ENCODE measurements at places on chromosomes 5 and 9.
A peak's percentile ranks its signal among the peaks of the same experiment; 100 is the strongest.

DNA sequence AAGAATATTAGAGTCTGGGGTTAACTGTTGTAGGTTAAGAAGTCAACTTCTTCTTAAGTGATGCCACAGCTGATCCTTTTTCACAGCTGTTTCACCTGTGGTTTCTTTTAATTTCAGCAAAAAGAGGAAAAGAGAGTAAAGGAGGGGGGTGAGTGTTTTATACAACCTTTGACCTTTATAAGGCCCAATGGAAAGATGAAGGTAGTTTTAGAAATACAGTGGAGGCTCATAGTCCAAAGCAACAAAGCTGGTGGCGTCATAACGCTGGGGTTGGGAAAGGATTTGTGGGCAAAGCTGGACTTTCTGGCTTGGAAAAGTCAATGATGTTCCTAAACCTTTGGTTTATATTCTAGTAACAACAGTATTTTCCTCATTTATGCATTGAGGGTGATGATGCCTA lies 49.5 kb downstream of the RCL1 start:
- no peak for DNase-seq

- no peak for DNase-seq
Measured at GRCh38 chr9:82570226-82570625, 492.7 kb downstream of the RASEF start.

GRCh38 chr5:98454407-98454806 lies 319.1 kb upstream of the RGMB start:
- no peak for DNase-seq

DNA sequence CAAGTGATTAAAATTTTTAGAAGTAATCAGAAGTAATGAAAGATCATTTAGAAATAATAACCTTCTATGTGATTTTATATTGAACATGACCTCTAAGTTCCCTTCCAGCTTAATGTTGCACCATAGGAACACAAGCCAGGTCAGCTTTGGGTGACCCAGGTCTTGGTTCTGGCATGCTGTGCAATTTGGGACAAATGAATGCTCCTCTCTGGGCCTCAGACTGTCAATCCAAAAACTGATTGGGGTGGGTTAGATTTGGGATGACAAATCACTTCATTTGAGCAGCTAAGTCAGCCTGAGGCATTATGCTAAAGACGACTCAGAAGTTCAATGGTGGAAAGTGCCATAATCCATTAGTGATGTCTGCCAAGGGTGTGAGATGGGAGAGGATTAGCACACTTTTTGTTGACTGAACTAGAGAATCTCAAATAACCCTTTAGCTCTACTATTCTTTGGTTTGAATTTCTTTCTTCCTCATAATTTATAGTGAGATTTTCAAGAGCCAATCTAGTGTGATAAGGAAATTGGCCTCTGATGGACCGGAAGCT lies 60.7 kb upstream of the BOD1 start:
- no peak for DNase-seq

GRCh38 chr9:83639266-83639665 lies 16.3 kb downstream of the IDNK start:
- no peak for DNase-seq

- DNase-seq, result no peak
Measured at GRCh38 chr9:113622600-113623400, 159.3 kb downstream of the RGS3 start.

DNA sequence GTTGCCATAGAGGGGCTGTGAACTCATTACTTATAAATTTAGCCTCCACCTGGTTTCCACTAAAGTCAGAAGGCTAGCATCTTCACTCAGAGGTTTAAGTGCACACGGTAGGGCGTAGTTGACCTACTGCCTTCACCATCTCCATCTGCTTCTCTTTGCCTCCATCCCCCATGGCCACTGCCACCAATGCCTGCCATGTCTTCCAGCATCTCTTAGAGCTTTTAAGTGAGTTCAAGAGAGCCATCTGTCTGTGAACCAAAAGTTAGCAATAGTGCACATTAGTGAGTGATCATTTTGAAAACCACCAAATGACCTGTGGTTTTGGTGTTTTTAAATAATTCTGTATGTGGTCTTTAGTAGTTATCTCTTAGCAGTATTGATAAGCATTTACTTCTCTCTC lies 102.0 kb downstream of the DMRTA1 start:
- DNase-seq, result no peak

DNA sequence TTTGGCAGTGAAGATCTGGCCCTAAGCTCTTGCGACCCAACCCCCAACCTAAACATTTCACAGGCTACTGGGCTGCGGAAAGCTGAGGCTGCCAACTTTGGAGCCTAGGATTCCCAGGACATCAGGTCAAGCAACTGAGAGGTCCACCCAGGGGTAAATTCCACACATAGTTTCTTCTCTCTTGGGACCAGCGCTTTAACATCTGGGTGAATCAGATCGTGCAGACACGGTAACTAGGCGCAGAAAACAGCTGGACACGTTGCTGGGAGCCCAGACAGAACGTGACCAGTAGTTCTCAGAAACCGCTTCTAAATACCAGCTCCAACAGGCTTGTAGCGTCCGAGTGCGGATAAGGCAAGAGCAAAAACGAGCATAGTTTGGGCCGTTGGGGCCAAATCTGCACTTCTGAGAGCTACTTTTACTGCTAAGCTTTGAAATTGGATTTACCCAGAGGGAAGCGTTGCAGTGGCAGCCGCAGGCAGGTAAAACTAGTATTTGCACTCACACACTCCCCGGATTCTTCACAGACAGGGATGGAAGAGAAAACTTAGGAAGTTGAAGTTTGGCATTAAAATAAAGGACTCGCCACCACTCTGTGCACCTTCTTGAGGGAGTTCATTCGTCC lies 11.8 kb downstream of the ITGA1 start:
- DNase-seq, result no peak

GRCh38 chr5:66992547-66992946 lies 204.1 kb downstream of the CD180 start:
- DNase-seq, result no peak

- DNase-seq, result peak; percentile 41
Measured at GRCh38 chr9:123353984-123354591, 1.9 kb upstream of the CRB2 start.

- DNase-seq, result no peak
Measured at GRCh38 chr9:110650261-110650660, 18.3 kb upstream of the MUSK start.

GRCh38 chr5:108661590-108662219 lies 86.0 kb upstream of the FER start:
- DNase-seq, result no peak

DNA sequence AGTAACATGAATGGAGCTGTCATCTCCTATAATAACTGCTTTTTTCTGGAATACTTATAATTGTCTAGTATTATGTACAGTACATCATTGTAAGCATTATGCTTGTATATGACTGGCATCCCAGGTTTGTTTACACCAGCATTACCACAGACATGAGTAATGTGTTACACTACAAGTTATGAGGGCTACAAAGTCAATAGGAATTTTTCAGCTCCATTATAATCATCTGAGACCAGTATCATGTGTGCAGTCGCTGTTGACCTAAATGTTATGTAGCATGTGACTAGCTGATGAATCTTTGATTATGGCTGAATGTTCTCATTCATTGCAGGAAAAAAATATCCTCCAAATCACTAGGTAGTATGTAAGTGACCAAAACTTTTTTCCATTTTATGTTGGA lies 2.2 kb downstream of the ZCCHC9 start:
- DNase-seq, result no peak

- no peak for DNase-seq
Measured at GRCh38 chr5:66498791-66499207, 97.4 kb upstream of the MAST4 start.

DNA sequence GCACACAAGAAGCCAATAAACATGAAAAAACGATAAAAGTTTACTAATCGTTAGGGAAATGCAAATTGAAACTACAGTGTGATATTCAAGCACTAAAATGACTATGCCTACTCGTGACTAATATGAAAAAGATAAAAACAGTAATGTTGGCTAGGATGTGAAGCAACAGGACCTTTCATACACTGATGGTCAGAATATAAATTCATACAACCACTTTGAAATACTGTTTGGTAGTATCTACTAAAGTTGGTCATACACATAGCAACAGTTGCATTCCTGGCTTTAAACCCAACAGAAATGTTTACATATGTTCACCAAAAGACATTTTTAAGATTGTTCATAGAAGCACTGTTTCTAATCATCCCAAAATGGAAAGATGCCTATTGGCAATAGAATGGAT lies 24.3 kb downstream of the FBXO38 start:
- DNase-seq, result no peak

GRCh38 chr9:1979741-1980367 lies 35.3 kb upstream of the SMARCA2 start:
- DNase-seq, result no peak

DNA sequence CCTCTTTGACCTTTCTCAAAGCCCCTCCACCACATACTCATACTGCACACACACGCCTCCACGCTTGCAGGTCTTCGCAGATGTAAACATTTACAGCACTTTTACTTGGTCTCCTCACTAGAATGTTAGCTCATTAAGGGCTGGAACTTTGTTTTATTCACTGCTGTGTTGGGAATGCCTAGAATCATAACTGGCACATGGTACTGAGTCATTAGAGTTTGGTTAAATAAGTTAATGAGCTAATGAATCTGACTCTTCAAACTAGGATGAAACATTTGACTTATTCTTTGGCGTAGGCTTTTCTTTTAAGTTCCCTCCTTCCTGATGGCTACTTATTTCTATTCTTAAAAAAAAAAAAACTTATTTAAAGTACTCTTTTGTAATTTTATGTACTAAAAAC lies 28.9 kb downstream of the MAN2A1 start:
- no peak for DNase-seq

GRCh38 chr5:127447827-127448226 lies 69.6 kb upstream of the PRRC1 start:
- DNase-seq, result no peak

GRCh38 chr5:12883395-12883794 lies 979.1 kb upstream of the CTNND2 start:
- DNase-seq, result no peak

- DNase-seq, result no peak
Measured at GRCh38 chr5:168174376-168174775, 117.1 kb upstream of the WWC1 start.

DNA sequence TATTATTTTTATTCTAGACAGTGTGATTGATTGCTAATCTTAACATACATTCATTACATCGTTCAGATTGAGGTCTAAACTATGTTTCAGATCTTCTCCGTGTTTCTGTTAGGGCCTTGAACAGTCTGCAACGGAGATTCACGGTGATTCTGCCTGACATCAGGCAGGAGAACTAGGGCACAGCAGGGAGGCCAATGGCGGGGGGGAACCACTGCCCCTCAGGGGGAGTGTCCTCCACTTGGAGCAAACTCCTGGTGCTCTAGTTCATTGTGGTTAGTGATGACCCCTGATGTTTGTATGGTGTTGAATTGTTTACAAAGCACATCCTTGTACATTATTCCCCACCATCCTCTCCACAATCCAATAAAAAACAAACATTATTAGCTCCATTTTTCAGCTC lies 173.5 kb downstream of the ZNF608 start:
- DNase-seq, result no peak

DNA sequence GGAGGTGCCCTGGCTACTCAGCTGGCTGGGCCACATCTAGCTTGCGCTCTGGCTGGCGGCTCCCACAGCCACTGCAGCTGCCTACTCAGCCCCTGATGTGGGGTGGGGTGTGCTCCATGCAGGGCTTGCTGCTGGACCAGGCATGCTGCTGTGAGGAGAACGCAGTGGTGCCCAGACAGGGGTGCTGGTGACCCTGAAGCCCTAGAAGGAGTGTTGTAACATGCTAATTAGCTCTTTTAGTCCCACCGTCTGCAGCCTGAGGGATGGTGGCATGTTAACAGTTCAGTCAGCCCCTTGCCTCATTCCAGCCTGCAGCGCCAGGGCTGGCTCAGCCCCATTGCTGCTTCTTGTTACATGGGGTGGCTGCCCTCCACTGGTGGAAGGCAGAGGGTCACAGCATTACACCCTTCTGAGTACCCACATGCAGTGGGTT lies 642.3 kb downstream of the DMRTA1 start:
- no peak for DNase-seq

DNA sequence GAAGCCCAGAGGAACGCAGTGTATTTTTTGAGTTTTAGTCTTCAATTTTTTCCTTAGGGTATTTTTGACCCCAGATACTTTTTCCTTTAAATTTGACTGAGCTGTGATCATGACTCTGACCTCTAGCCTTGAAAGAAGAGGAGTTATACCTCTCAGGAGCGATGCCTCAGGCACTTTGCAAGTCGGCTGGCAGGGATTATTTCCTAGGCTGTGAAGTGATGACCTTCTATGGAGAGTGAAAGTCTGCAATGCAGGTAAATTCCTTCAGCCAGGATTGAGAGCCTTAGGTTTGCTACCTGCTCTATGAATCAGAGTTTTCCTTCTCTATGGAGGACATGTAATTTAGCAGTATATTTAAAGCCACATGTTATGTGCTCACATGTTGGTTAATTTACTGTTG lies 10.8 kb upstream of the NUDT12 start:
- DNase-seq, result no peak

GRCh38 chr5:176436656-176437055 lies 11.5 kb upstream of the FAF2 start:
- no peak for DNase-seq

DNA sequence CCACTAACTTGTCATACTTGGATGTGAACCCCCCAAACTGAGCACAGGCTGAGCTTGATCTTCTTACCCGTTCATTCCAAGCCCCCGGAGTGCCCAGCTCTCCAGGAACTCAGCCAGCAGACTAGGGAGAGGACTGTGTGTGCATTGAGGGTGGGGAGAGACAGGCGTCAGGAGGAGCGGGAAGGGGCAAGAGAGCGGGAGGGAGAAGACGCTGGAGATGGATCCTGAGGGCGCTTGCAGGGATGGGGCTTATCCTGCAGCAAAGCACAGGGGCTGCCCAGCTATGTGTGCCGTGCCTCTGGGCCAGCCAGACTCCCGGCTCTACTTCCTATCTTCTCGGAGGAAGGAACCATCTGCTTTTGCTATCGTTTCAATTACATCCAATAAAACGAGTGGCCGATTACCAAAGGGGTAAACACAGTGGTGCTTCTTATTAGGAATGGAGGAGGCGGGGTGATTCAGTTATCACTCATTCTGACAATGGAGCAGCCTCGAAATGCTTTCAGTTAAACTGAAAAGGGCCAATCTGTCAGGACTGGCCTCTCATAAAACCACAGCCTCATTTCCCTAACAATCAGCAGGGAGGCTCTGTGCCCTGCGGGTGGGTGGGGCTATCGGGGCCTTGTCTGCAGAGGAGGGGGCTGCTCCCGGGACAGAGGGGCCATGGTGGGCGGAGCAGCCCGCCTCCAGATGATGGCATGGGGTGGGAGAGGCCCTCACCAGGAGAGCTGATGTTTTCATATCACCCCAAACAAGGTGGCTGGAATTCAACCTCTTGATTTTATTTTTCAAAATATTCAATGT lies 168.2 kb downstream of the DAB2IP start:
- no peak for DNase-seq

GRCh38 chr5:97162045-97162444 lies 19.6 kb upstream of the LIX1 start:
- DNase-seq, result peak; percentile 45

GRCh38 chr9:116661037-116661954 lies 25.8 kb upstream of the TRIM32 start:
- no peak for DNase-seq

DNA sequence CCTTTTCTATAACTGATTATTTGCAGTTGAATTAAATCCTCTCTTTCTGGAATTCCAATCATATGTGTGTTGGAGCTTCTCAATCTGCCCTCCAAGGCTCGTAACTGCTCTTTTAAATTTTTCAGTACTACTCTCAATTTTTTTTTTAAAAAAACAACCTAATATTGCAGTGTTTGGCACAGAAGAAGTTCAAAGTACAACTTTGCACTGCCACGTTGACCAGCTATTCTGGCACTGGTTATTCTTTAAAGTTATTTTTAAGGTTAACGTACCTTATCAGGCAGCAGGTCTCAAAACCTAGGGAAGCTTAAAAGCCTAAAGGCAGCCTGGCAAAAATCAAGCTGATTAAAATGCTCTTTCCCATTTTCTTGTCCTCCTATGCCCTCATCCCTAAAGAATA lies 120.5 kb downstream of the GHR start:
- no peak for DNase-seq
